ENCODE measurements at places on chromosomes 5 and 9. TPM values are rescaled to one million over a fixed set of nuclear protein-coding genes. Genes with fewer than 3 reads are reported as not detected.
A peak's percentile ranks its signal among the peaks of the same experiment; 100 is the strongest.

GRCh38 chr9:128910906-128911305 is 9.9 kb upstream of the PHYHD1 start:
- no peak for DNase-seq

DNA sequence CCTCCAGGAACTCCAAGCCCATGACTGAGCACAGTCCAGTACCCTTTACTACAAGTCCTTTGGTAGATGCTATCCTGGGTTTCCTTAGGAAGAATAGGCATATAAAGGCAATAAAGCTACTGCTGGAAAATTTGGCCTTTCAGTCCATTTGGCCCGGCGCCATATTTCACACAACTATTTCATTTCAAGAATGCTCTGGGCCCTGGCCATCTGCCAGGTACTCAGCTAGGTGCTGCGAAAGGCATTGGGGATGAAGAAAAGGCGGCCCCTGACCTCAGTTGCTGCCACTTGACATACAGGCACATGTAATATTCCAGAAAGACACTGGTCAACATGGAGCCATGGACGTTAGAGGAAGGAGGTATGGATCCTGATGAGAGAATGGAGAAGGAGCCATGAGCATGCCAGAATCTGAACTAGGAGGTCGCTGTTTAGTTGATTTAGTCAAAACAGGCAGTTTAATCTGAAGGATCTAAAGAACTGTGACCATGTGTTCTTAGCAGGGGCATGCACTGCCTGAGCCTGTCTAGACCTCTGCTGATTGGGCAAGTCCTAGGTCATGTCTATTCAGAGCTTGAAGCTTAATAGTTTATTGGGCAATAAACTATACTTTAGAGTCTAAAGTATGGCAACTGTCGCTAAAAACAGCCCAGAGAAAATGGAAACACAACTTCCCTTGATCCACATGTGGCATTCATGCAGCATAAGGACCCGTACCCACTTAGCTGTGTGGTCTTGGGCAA is 149.3 kb downstream of the MELK start:
- no peak for DNase-seq

GRCh38 chr5:50301756-50302155 is 139.3 kb downstream of the EMB start:
- no peak for DNase-seq

DNA sequence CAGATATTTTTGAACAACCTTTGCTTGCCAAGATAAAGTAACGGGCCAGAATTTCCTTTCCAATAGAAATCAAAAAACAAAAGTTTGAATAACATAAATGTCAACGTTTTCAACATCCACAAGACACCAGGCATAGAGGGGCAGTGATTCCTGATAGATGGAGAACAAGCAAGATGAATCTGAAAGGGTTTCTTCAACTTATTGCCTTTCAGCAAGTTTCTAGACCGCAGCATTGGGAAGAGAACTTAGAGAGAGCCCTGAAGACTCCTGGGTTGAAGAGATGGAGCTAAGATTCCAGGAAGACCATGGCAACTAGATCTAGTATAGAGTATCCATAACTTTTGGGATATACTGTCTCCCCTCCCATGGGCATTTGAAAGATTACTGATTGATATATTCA is 751.4 kb upstream of the CTNND2 start:
- no peak for DNase-seq

DNA sequence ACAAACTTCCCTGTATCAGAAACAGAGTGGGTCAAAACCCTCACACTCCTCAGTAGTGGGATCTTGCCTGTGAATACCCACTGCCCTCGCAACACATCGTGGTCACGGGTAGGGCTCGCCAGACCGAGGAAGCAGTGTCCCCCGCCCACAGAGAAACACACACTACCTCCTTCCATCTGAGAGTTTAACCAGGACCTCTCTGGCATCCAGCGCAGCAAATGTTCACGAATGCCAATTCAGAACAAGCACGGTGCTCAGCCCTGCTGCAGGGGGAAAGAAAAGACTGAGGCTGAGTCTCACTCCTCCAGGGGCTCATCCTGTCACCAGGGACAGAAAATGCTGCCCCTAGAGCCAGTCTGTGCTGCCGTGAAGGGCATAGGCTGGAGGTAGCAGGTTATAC is 42.5 kb upstream of the SYNPO start:
- peak; percentile 41 for DNase-seq

The LRRTM2 gene
- total RNA-seq = 0.24 TPM

- DNase-seq = no peak
Measured at GRCh38 chr9:35905051-35905781, 786 bp upstream of the HRCT1 start.

GRCh38 chr5:152505442-152506042 is 100.5 kb upstream of the NMUR2 start:
- no peak for DNase-seq

- no peak for DNase-seq
Measured at GRCh38 chr5:101995585-101995984, 300.5 kb downstream of the SLCO4C1 start.

GRCh38 chr5:96807075-96807654 is 580 bp downstream of the ERAP1 start:
- DNase-seq = peak; percentile 94

DNA sequence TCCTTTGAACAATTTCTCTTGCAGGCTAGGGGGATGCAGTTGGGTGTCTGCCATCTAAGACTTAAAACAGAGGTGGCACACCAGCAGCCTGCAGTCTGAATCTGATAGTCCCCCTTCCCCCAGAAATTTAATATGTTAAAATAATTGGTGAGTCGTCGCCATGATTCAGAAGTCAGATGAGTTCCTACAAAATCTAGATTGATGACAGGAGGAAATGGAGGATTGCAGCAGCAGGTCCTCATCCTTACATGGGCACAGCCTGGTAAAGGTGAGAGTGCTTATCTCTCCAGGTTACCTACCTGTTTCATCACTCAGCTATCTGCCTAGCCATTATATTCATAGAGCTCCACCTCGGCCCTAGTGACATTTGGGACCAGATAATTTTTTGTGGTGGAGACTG is 112.3 kb downstream of the PCSK1 start:
- no peak for DNase-seq

GRCh38 chr9:100394816-100395215 is 32.1 kb upstream of the MSANTD3 start:
- DNase-seq = no peak

DNA sequence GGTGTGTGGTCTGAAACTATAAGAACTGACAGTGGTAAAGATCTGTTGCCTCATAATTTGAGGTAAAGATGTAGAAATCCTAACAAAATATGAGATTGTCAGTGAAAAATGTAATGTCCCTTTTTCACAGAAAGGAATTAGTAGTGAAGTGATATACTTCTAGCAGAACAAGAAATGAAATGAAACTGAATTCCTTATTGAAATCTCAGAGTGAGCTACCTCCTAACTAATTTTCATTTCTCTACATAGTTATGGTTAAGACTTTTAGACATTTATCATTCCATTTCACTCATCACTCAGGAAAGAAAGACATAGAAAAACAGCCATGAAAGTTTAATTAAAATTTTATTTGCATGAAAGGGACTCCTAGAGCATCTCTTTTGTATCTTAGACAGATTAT is 48.7 kb downstream of the TMEM174 start:
- no peak for DNase-seq

The IFNA2 gene
- total RNA-seq = not detected

- DNase-seq = no peak
Measured at GRCh38 chr9:121353241-121354061, 16.6 kb downstream of the STOM start.

The IL5 gene
- not detected for total RNA-seq

DNA sequence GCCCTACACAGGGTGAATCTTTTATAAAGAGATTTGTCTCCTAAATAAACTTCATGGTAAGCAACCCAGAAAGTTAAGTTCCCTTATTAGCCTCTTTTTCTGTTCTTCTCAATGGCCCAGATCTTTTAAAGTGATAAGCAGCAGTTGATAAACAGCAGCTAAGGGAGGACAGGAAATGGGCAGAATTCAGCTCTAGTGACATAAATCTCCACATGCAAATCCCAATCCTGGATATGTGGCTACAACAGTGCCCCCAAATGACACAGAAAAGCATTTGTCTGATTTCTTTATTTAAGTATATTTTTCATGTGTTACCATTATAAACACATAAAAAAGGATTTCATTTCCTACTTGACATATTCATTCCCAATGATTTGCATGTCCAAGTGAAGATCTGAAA is 199.0 kb downstream of the DTWD2 start:
- no peak for DNase-seq

The IL13 gene
- total RNA-seq = not detected

DNA sequence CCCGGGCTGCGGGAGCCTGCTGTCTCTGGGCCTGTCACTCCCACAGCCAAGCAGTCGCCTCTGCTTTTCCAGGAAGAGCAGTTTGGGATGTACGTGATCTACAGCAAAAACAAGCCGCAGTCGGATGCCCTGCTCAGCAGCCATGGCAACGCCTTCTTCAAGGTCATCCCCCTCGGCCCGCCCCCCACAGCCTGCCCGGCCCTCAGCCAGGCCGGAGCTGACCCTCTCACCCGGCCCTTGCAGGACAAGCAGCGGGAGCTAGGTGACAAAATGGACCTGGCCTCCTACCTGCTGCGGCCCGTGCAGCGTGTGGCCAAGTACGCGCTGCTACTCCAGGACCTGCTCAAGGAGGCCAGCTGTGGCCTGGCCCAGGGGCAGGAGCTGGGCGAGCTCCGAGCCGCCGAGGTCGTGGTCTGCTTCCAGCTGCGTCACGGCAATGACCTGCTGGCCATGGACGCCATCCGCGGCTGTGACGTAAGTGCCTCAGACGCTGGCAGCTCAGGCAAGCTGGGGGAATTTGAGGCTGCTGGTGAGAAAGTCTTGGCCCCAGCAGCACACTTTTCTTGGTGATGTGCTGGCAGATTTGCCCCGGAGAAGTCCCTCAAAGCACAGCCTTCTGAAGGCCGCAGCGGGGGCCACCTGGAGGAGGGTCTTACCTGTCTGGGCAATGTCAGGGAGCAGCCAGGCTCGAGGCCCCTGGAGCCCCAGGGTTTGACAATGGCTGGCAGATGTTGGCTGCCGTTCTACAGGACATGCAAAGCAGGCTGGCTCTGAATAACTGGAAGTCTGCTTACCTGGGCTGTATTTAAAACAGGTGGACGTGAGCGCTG is 20.1 kb upstream of the LRRC14B start:
- DNase-seq = peak; percentile 65

GRCh38 chr5:150153957-150154617 is 1.6 kb downstream of the PDGFRB start:
- DNase-seq = peak; percentile 66

DNA sequence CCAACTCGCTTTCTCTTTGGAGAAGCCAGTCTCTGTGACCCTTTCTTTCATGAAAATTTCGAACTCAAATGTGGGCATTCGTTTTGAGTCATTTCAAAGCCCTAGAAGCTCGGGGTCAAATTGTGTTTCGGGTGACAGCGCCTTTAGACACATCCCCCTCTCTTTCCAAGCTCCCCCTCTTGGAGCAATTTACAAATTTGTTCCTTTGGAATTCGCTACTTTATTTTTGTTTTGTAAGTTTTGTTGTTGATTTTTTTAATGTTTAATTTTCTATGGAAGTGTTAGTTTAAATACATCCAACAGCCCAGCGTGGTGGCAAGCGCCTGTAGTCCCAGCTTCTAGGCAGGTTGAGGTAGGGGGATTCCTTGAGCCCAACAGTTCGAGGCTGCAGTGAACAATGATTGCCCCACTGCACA is 4.6 kb upstream of the BARX1 start:
- no peak for DNase-seq

GRCh38 chr5:146059460-146060220 is 45.7 kb downstream of the PLAC8L1 start:
- DNase-seq = no peak

DNA sequence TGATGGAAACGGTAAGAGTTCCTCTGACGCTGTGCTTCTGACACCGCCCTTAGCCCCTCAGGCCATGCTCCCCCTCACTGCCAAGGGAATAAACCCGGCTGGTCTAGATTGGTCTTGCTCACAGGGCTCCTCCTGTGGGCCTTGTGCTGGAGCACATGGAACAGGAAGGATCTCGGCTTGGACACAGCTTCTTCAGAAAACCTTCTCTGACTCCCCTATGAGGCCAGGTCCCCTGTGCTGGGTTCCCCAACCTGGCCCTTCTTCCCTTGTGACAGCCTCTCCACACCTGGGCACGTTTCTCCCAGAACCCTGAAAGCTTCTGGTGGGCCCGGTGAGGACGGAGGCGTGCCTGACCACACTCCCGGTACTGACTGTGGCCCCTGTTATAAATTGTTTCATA is 8.2 kb downstream of the SPATA31E1 start:
- no peak for DNase-seq

The ADAMTS2 gene
- total RNA-seq = 24.5 TPM

DNA sequence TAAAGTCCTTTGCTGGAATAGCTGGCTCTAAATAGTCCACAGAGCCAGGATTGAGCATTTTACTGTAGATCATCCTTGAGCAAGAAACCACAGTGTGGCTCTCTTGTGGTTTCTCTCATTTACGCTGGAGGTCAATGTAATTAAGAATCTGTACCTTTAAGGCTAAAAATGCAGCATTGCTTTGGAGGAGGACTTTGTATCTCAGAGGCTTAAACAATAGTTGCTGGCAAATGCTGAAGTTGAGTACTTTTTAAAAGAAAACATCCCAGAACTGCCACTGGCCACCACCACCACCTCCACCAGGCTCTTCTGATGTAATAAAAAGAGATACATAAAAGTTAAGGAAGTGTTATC is 177.3 kb upstream of the ADAMTSL1 start:
- DNase-seq = no peak

The MCIDAS gene
- total RNA-seq = not detected

DNA sequence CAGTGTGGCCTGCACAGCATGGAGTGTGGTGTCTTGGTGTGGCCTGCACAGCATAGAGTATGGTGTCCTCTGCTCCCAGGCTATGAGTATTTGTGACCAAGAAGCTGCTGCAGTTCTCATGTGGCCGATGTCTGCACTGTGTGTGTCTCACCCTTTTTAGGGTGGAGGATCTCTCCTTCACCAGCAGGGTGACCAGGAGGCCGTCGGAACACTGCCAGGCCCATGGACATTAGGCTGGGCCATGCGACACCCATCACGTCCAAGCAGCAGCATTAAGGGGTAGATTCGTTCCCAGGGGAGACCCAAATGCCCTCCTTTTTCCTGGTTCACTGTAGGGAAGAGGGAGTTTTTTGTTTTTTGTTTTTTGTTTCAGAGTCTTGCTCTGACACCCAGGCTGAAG is 115.3 kb upstream of the SPIN1 start:
- no peak for DNase-seq

DNA sequence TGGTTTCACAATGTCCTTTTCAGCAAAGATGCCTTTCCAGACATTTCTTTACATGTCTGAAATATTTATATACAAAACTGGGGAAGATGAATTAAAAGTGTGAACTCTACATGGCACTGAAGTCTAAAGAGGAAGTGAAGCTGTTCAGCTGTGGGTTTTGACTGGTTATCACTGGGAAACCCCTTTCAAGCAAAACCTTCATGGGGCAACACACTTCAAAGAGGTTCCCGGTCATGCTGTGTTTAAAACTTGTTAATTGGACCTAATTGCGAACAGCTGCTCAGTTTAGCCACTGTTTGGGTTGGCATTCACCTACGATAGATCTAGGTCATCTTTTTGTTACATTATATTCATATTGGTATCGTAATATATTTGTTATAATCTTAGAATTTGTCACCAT is 20.0 kb upstream of the GDNF start:
- DNase-seq = no peak

DNA sequence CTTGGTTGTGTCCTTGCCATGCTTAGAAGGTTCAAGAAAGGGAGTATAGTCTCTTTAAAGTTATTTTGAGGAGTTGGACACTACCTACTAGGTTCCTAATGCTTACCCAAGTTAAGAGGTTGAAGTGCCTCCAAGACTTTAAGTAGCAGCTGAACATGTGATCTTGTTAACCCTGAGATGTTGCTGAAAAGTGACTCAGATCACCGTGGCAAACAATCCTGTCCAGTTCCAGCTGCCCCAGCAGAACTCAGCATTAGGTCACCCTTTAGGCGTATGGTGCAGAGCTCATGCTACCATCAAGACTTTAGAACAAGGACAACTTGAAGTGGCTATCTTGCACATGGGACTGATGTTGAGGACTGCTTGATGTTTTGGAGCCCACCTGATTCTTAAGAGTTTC is 22.5 kb downstream of the ZNF462 start:
- DNase-seq = no peak
